ENCODE measurements at places on chromosomes 7 and 10.
A peak's percentile ranks its signal among the peaks of the same experiment; 100 is the strongest.

- peaks cover 6% of the 10 kb centered on the region for H3K4me1 ChIP-seq
- H3K4me3 ChIP-seq: no peak overlapping the region
- no peak overlapping the region for H3K27ac ChIP-seq
- peaks cover 56% of the 10 kb centered on the region for H3K36me3 ChIP-seq
- no peaks in the 10 kb centered on the region for H3K27me3 ChIP-seq
Measured at GRCh38 chr10:73044378-73045285, 52.0 kb downstream of the P4HA1 start.

DNA sequence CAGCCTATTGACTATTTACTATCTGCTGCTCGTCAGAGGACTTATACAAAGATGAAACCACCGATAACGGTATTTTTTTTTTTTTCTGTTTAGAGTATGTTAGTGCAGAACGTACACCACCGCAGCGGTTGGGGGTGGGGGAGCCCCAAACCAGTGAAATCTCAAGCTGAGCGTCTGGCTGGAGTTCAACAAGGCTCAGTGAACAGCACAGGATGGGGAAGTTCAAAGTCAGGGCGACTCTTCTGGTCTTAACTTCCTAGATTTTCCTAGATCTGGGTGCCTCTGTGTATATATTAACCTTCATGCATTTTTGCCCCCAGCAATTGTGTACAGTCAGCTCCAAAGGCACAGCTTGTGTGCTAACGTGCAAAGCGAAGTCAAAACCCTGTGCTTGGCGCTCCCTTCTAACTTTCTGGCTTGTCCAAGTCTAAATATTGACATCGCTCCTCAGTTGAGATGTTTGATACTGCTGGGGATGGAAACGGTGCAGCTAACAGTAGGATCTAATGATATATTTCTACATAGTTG is 1.1 kb downstream of the RHOBTB1 start:
- peaks cover 67% of the 10 kb centered on the region for H3K27me3 ChIP-seq
- no peaks in the 10 kb centered on the region for H3K36me3 ChIP-seq
- H3K4me1 ChIP-seq: peaks cover 8% of the 10 kb centered on the region
- peak overlapping the region; percentile 52 for H3K4me3 ChIP-seq
- no peak for DNase-seq
- H3K27ac ChIP-seq: no peak overlapping the region

DNA sequence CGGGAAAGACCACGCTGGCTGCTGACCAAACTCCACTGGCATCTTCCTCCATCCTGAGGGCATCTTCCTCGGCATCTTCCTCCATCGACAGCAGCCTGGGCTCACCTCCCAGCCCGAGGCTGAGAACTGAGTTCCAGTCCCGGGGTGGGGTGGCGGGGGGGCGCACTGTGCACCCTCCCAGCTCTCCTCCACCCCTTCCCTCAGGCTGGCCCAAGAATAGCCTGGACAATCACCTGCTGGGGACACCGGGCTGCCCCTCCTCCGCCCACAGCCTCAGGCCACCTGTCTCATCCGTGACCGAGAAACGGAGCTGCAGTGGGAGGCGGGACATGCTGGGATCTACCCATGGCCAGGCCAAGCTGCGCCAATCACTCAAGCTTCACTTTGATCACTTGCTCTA is 37.2 kb downstream of the DIP2C start:
- DNase-seq: no peak
- H3K27me3 ChIP-seq: peaks cover 26% of the 10 kb centered on the region
- H3K27ac ChIP-seq: no peak overlapping the region

GRCh38 chr7:44059219-44060090 is 5.9 kb downstream of the PGAM2 start:
- H3K27me3 ChIP-seq: no peaks in the 10 kb centered on the region
- H3K4me1 ChIP-seq: peaks cover 13% of the 10 kb centered on the region
- H3K27ac ChIP-seq: peak overlapping the region; percentile 79
- peaks cover 66% of the 10 kb centered on the region for H3K36me3 ChIP-seq
- no peak overlapping the region for H3K4me3 ChIP-seq

Data from effector memory CD8-positive, alpha-beta T cell (primary cell).